Suppressor macrophage treated with lipopolysaccharide for 1 hour (primary cell): ENCODE measurements at places on chromosomes 4 and X.

DNA sequence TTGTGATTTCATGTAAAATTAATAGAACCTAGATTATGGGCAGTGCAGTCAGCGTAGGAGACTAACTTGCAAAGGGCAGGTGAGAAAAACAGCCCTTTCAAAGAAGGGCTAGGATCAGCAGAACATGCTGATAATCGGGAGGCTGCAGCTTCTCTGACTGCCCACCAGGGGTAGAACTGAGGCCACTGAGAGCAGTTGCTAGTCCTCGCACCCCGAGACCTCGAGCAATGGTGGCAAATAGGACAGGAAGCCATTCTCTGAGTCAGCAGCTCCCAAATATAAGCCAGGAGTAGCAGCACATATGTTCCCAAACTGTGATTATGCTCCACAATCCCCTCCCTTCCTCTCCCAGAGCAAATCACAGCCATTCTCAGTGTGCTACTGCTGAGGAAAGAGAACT is 186.5 kb downstream of the MSL3 start:
- DNase-seq, result no peak

DNA sequence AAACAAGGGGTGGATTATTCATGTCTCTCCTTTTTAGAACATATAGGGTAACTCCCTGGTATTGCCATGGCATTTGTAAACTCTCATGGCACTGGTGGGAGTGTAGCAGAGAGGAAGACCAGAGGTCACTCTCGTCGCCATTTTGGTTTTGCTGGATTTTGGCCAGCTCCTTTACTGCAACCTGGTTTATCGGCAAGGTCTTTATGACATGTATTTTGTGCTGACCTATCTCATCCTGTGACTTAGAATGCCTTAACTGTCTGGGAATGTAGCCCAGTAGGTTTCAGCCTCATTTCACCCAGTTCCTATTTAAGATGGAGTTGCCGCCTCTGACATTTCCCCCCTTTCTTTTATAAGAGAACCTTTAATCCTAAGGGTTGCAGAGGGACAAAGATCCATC is 45.8 kb downstream of the MGST2 start:
- no peak for DNase-seq

DNA sequence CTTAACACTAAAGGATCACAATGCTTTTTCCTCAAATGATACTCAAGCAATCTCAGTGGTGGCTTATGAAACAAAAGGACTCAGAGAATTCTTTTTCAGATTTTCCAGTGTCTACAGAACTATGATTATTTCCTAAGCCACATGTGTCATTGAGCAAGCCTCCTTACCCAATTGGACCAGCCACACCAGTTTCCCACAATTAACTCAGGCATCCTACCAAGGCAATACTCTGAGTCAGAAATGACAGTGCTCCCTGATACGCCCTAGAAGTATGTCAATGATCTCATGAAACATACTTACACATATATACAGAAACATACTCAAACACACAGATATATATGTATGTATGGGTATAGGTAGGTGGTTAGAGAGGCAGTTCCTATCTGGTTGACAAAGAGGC is 4.8 kb downstream of the ADAMTS3 start:
- peak; percentile 29 for DNase-seq

DNA sequence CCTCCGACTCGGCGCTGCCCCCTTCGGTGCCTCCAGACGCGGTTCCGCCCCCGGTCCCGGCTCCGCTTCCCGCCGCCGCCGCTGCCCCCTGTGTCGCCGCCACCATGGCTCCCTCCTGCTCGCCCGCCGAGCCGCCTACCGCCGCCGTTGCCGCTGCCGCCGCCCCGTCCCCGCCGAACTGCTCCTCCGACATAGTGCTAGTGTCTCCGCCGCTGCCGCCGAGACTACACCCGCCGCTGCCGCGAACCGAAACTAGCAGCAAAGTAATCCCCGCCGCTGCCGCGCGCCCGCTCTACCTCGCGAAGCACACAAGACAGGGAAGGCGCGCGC is 340 bp downstream of the HNRNPD start:
- no peak for DNase-seq

DNA sequence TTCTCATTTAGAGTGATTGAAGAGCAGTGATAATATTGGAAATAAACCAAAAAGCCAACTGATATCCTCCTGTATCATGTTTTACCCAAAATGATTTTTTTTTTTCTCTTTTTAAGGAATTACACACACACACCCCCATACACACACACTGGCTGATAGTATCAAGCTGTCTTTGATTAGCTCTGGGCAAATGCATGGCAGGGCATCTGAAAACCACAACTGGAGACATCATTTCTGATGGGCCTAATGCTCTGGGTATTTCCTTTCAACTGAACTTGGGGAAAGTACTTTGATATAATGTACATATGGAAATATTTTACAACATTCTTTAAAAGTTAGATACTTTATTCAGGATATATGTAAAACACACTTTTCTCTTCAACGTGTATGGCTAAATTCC is 14.2 kb upstream of the OSTC start:
- DNase-seq, result no peak

DNA sequence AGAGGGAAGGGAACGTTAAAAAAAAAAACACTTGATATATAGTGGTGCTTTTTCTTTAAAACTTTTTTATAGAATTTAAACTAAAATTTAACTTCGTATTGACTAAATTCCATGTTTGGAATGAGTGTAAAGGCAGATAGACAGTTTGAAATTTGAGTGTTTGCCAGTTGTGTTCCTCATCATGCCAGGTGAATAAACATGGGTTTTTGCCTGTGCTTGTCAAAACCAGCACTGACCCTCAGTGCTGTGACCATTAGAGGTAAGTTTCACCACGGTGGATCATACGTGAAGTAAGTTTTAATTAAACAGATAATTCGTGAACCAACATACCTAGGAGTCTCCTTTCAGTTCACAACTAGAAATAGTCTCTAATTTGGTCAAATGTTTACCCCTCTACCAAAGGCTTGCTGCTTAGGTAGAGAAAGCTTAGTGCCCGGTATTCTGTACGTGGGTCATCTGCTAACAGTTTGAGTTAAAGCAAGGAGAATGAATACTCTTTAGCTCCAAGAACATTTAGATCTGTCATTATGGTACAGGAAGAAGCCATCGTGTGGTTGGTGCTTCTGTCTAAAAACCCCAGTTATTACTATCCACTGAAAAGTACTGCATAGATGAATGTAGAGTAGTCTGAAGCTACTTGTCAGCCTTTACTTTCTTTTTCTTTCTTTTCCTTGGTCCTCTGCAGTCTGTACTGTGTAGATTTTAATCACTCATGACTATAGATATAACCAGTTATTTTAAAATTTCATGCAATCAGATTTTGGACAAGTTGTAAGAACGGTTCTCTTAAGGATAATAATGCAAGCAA is 32.7 kb downstream of the KIAA0232 start:
- DNase-seq, result no peak

DNA sequence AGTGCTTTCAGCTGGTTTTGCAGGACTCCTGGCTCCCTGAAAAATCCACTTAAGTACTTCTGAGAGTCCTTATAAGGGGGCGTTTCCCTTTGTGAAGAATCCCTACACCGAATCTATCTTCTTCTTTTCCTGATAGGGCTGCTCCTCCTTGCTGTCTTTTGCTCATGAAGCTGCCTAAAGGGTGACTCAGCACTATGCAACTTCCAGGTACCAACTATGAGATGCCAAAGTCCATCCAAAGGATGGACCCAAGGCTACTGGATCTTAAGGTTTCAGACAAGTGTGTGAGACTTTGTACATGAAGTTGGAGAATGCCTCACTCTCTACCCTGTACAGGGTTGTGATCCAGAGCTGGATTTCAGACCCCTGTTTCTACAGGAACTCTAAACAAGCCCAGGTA is 485.0 kb upstream of the FAT1 start:
- no peak for DNase-seq

DNA sequence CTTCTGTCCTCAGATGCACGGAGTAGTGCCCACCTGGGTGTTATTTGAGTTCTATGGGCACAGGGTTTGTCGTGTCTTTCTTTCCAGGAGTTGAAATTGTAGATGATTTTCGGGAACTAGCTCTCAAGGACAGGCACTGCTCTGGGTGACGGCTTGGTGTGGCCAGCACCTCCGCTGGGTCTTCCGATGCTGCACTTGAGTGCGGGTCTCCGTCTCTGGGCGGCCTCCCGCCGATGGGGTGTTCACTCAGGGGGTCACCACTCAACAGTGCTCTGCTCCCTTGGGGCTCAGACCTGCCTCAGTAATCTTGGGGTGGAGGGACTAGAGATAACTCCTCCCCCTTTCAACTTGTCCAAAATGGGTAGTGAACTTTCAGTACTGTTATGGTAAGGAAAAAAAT is 2.5 kb downstream of the ZFP92 start:
- DNase-seq, result no peak

DNA sequence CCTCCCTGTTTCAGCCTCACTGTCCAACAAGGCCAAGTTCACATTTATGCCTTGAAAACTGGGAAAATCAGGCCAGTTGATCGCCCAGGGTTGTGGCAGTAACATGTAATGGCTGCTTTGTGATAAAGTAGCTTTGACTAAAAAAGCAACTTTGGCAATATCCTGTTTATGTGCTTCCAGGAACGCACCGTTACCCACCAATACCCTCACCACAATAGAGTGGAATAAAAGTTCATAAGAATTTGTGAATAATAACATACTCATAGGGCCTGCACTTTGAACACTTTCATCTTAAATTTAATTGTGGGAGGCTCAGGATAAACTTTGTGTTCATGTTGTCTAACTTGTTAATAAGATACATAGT is 80.7 kb upstream of the MAML3 start:
- no peak for DNase-seq

- peak; percentile 48 for DNase-seq
Measured at GRCh38 chrX:18377796-18378195, 23.3 kb upstream of the SCML2 start.

- no peak for DNase-seq
Measured at GRCh38 chr4:76696109-76696508, 201.8 kb downstream of the SOWAHB start.
